ENCODE measurements at places on chromosomes 2 and 18.

DNA sequence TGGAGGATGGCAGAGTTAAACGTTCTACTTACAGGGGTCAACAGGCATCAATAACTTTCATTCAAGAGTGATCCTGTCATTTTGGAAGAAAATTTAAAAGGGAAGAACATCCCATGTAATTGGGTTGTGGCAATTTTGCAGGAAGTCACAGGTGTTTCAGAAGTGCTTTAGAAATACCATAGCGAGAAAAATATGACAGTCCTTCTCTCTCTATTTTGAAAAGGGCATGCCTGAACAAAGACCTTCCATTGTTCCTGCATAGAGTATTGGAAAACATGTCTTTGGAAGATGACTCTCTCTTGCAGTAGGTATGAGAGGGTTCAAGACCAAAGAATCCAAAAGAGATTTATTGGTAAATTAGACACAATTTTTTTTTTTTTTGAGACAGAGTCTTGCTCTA, 81.8 kb upstream of the SERTAD2 start:
- DNase-seq, result no peak

GRCh38 chr2:99651930-99652670, 162.3 kb upstream of the REV1 start:
- DNase-seq, result no peak

DNA sequence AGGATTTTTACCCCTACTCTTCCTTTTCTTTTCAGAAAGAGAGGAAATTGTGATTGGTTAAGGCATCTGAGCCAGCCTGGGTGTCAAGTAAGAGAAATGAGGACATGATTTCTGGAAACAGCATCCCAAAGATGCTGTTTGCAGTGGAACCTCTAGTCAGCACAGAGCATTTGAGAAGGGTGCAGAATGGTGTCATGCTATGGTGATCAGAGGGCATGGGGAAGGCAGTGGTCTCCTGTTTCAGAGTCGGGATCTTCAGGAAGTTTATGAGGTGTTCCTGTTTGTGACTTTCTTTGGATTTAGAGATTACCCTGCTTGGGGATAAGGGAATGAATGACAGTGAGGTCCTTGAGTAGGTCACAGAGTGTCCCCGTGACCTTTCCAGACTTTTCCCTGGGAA, 117.5 kb downstream of the LYPD6B start:
- DNase-seq, result no peak

GRCh38 chr18:56161566-56162260, 476.7 kb downstream of the TXNL1 start:
- no peak for DNase-seq

DNA sequence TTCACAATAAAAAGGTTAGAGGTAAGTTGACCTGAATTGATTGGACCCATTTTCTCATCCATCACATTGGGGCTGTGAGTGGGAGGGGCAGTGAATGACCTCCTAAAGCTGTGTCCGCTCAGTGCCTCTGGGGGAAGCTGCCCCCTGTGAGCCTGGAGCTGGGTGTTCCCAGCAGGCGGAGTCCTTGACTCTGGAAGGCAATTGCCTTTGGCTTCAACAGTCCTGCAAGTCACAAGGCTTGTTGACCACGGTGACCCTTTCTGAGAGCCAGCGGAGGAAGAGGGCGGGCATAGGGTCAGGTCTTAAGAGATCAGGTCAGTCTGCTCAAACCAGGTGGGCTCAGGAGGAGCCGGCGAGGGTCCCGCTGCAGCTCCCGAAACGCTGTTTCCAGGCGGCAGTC, 1.1 kb upstream of the CIDEA start:
- no peak for DNase-seq

DNA sequence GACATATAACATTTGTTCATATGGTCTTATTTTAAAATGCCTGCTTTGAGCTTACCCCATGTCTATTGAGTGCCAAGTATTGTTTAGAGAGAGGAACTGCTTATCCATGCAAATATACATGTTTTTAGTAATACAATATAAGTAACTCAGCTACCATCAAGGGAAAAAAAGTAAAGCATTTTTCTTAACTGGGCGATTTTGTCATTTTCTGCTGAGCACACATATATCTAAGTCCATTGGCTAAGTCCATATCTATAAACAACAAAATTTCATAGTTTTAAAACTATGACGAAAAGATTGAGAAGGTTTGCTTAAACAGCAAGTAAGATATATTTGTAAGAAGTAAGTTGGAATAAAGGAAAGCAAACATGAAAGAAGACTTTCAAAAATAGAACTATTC, 82.7 kb downstream of the CALCRL start:
- no peak for DNase-seq

DNA sequence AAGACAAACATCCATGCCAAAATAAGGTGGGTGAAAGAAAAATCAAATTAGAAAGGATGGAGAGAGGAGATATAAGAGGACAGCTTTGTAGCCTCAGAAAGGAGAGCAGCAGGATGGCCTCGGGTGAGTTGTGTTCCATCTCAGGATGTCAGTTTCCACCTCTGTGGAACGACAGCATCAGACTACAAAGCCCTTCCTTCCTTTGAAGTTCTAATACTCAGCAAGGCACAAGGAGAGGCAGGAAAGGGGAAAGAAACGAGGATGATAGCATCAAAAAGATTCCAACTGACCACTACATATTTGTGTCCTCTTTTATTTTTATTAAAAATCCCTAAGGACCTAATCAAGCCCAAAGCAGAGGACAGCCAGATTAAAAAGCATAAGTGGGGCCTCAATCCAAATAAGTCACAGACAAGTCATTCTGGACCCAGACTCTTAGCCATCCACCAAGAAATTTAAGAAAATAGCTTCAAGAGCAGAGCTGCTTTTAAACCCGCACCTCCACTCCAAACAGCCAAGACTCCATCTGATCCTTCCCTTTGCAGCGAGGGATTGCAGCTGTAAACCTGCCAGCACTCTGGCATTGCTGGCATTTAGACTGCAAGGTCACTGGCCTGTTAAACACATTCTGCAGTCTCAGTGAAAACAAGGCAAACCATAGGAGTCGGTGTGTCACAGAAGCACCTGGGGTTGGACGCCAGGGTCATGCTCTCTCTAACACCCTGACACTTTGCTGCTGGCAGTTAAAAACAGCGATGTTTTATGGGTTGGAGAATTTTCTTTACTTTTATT, 314.5 kb upstream of the CHAC2 start:
- no peak for DNase-seq

- no peak for DNase-seq
These were observed 348.9 kb downstream of the RND3 start for GRCh38 chr2:150138587-150138986.

GRCh38 chr2:61978522-61978921, 73.0 kb downstream of the COMMD1 start:
- no peak for DNase-seq

GRCh38 chr2:55985406-55985805, 61.8 kb upstream of the EFEMP1 start:
- no peak for DNase-seq

DNA sequence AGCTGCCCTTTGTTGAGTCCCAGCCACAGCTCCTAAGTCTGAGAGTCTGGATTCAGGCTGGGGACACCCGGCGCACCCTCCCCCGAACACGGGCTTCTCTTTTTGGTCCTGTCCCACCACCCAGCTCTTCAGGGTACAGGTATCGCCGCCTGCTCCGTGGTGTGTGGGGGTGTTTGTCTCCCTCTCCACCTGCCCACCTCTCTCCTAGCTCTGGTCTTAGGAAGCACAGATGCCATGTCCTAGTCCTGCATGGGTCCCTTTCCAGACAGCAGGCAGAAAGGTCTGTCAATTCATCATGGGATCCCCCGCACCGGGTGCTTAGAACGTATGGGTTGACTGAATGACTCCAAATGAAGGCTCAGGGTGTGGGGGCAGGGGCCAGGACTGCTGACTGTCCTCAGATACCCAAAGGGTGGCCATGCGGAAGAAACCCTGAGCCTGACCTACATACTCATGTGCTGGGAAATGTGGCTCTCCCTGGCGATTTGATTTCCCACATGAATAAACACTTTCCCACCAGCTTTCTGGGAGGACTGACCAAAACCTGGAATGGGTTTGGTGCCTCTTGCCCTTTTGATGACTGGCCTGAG, 156.8 kb downstream of the CELF4 start:
- no peak for DNase-seq

DNA sequence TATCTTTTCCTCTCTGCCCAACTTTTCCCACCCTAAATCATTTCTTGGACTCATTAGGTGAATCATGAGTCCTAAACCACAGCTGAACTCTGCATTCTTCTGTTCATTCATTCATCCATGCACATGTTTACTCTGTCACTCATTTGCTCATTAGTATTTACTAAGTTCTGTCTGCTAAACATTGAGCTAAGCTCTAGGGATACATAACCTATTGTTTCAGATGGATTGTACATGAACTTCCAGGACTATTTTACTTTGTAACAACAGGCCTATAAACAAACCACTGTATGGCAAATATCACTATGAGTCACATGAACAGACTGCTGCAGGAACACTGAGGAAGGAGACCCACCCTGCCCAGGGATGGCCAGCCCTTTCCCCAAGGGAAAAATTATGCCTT, 14.6 kb upstream of the DYNC2LI1 start:
- no peak for DNase-seq

- DNase-seq, result no peak
These were observed 125.7 kb downstream of the B3GNT2 start for GRCh38 chr2:62321380-62322289.

- DNase-seq, result no peak
These were observed 303.4 kb downstream of the PIK3C3 start for GRCh38 chr18:42258301-42258965.

GRCh38 chr2:11155381-11156035, at the start of gene SLC66A3:
Gene SLC66A3 (plus strand): TSS chr2:11155467. CDS start chr2:11155547, 80 bp downstream.
- no peak for DNase-seq

GRCh38 chr2:28958689-28959088, 22.4 kb upstream of the TOGARAM2 start:
- DNase-seq, result no peak

- DNase-seq, result no peak
These were observed 53.8 kb downstream of the SMAD7 start for GRCh38 chr18:48896875-48897511.

- DNase-seq, result no peak
These were observed 47.4 kb downstream of the PTRHD1 start for GRCh38 chr2:24745825-24746224.

Measured in stimulated activated CD8-positive, alpha-beta memory T cell treated with anti-CD3 and anti-CD28 coated beads, Interleukin-15, amount 100 ng/mL, for 4 hours (primary cell).